NCI-H2171 (cell line): ENCODE measurements at places on chromosomes 3 and 15.

DNA sequence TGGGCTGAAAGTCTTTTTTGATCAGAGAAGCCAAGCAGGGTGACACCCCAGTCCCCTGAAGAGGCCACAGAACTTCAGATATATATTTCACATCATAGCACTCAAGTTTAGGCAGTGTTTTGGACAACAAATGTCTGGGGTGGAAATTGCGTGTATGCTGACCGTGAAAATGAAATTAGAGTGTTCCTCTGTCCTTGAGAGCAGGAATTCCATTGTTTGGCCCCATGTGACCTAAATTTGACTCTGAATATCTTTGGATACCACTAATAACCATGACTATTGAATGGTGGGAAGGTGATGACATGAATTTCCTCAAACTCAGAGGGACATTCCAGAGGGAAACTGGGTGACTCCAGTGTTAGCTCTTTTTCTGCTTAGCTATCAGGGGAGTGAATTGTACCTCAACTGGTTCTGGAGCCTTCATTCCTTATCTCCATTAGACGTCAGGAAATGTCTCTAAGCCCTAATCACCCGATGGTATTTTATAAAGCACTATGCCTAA is 263.5 kb upstream of the RASGRP1 start:
- DNase-seq = no peak

GRCh38 chr3:169954142-169954756 is 12.4 kb upstream of the SEC62 start:
- DNase-seq = no peak

DNA sequence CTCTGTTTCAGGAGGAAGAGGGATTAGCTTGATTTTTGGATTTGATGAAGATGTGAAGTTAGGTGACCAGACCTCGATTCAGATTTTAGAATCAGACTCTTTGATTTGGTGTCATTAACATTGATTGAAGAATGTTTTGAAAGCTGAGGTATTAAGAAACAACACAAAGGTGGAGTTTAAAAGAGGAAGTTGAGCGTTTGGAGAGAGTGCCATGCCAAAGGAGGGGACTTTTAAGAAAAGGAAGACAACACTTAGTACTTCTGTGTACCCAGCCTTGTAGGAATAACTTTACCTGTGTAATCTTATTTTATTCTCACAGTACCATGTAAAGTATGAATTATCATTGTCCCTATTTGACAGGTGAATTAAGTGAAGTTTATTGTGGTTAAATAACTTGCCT is 34.4 kb downstream of the PPARG start:
- DNase-seq = no peak

DNA sequence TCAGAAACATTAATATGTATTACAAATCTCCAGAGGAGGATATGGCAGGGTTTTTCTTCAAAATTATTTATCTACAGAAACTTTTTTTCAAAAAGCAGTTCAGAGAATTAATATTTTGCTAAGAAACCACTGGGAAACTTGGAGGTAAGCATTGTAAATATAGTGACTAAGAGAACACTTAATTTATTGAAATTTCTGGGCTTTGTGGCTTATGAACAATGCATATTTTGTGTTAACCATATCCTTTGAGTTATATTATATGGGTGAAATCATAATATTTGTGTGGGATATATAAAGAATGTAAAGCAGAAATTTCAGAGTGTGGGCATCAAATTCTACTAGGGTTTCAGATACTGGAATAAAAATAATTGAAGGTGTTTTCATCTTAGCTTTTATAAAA is 1059.2 kb downstream of the ZPLD1 start:
- DNase-seq = no peak

GRCh38 chr3:34377961-34378360 is 579.5 kb downstream of the PDCD6IP start:
- DNase-seq = no peak

- no peak for DNase-seq
These were observed 5.6 kb downstream of the CPB1 start for GRCh38 chr3:148833223-148833622.

- DNase-seq = no peak
These were observed 521.6 kb downstream of the EPHA3 start for GRCh38 chr3:89628856-89629670.

- DNase-seq = no peak
These were observed 114.8 kb downstream of the WDR76 start for GRCh38 chr15:43941555-43941954.

DNA sequence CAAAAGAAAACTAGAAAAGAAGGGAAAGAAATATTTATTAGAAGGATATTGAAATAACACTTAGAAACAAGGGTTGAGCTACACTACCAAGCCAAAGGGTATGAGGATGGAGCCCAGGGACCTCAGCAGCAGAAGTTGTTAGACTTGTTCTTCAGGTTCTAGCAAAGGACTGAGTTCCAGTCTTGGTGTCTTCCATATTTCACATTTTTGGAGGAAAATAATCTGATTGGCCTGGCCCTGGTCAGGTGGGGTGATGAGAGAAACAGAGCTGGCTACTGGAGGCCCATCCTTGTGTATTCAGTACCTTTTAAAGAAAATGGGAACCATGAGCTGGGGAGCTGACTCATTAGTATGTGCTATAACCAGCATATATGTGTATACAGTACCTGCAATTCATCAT is 28.2 kb downstream of the PPP4R2 start:
- DNase-seq = no peak

- no peak for DNase-seq
These were observed 3.5 kb downstream of the TEX55 start for GRCh38 chr3:119149484-119149883.

DNA sequence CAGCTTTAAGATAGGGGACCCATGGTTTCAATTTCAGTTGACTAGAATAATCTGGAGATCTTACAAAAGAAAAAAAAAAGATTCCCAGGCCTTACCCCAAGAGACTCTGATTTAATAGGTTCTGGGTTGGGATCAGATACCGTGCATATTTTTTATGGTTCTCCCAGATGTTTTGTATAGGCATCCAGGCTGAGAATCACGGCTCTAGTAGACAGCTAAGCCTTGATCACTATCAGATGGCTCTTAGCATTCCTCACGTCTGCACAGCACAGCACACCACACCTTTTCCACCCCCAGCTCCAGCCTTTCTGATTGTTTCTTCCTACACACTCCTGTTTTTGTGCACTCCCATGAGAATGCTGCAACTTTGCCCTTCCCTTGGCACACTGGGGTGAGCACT is 40.8 kb downstream of the TMEM45A start:
- no peak for DNase-seq
